Stimulated activated CD4-positive, alpha-beta T cell treated with anti-CD3 and anti-CD28 coated beads, Interleukin-4, amount 100 ng/mL, for 4 hours (primary cell): ENCODE measurements at places on chromosomes 13 and 19.

DNA sequence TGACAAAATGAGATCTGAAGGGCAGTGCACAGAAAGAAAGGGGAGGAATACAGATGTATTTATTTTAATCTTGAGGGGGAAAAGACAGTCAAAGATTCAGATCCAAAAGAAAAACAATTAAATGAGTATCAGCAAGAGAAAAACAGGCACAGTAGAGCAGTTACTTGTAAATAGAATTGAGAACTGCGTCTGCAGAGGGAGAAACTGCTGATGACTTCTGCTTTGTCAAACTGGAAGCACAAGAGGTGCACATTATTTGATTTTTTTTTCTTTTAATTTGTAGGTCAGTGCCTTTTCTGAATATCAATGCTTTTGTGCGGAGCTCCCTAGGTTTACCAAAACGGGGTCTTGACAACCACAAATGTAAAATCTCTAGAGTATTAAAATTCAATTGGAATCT is 37.3 kb downstream of the EFNB2 start:
- DNase-seq, result no peak

DNA sequence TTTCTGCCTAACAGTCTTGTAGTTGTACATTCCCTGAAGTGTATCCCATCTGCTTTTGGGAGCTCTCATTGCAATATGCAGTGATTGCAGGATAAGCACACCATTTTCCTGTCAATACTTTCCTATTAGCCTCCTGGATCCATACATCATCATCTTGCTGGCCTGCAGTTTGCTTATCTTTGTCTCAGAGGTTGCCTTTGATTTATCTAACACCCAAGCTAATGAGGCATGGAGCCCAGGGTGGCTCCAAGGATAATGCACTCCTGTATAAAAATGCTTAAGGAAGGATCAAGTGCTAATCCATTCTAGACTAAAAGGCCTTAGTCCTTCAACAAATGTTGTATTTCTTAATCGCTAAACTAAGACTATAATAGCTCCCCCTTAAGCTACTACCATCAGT is 161.6 kb upstream of the OBI1 start:
- DNase-seq, result no peak

GRCh38 chr13:73228546-73228945 is 169.7 kb downstream of the KLF5 start:
- DNase-seq, result peak; percentile 13

GRCh38 chr19:32427536-32427935 is 22.0 kb downstream of the DPY19L3 start:
- no peak for DNase-seq

- no peak for DNase-seq
Observed at GRCh38 chr13:40812102-40812501, 22.7 kb downstream of the SLC25A15 start.

GRCh38 chr19:18591735-18592385 is 3.3 kb downstream of the REX1BD start:
- no peak for DNase-seq

DNA sequence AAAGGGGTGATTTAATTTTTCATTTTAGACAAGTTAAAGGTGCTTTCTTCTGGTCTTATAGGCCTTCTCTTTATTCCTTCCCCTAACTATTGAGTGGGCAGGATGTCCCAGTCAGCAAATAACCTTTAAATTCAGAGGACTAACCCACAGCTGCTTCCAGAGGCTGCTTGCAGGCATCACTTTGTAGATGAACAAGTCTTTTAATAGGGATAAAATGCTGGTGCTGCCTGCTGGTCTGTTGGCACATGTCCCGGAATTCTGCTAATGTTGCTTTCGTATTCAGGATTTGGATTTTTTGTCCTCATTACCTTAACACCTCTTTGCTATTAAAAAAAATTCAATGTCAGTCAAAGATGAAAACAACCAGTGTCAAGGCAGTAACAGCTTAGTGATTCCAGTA is 132.7 kb upstream of the KL start:
- no peak for DNase-seq

GRCh38 chr13:20178156-20178555 is 14.6 kb downstream of the GJB2 start:
- DNase-seq, result no peak

DNA sequence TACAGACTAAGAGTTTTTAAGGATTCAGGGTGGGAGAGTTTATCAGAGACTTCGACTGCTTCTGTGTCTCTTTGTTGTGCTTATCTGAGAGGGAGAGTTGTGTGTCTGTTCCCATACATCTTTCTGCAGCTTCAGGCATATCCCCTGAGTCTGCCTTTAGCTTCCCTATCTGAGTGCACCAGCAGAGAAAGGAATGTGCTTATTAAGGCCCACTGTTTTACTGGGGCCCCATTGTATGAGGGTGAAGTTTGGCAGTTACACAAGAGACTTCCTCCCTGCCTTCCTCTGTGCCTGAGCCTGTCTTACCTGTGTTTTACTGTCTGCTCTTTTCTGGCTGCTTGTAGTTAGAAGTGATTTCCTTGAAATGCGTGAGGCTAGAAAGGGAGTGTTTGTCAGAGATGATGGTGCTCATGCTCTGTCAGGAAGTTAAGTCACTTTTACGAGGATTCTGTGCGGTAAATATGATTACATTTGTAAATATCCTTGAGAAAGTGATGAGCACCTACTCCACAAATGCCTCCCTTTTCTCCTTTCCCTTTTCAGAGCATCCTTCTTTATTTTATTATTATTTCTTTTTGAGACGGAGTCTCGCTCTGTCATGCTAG is 1228.9 kb upstream of the MIR17HG start:
- DNase-seq, result no peak

- DNase-seq, result peak; percentile 78
Observed at GRCh38 chr19:41352609-41353465, 885 bp downstream of the TGFB1 start.

DNA sequence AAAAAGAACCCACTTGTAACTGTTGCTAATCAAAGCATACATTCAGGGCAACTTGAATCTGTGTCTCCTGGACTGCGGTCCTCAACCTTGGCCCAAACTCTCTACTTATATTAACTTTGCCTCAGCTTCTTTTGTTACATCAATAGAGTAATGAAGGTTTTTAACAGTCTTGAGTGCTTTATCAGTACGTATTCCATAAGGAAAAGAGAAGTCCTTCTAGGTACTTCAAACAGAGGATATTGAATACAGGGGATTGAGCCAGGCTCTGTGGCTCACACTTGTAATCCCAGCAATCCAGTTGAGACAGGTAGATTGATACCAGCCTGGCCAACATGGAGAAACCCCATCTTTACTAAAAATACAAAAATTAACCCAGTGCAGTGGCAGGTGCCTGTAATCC is 1.2 kb upstream of the EPS15L1 start:
- DNase-seq, result no peak
